Activated T-helper 1 cell treated with anti-CD3 and anti-CD28 coated beads, Interleukin-2, amount 50 U/mL, for 16 hours (primary cell): ENCODE measurements at places on chromosomes 3 and 15.

GRCh38 chr15:95485367-95485766, 845.1 kb upstream of the NR2F2 start:
- DNase-seq, result no peak

DNA sequence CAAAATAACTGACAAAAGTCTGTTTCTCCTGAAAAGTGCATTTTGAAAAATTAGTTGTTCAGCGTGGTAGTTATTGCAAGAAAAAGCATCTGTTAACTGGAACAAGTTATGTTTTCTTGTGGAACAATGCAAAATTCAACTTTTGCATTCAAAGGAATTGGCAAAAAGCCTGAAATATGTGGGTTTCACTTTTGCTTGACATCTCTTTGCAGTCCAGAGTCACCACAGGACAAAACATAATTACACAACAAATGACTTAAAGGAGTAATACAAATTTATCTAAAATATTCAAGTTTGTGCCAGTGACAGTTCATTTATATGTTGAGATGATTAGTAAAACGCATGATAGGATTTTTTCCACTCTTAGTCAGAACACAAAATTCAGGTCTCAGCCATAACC, 96.3 kb upstream of the P2RY1 start:
- no peak for DNase-seq

DNA sequence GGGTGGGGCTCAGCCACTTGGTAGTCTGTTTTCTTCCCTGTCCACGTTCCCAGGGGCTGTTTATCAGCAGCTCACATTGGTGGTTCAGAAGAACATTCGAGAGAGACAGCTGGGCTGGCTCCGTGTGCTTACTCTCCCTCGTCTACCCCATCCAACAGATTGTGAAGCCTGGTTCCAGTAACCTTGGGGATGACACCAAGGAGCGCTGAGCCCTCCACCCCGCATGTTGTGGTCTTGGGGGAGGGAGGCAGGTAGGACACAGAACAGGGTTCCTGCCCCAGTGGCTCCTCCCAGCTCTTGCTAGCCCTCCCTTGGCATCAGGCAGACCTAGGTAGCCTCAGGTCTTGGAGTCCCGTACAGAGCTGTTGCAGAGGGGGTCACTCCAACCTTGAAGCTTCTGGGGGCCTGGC, 33.1 kb downstream of the KLF13 start:
- no peak for DNase-seq

GRCh38 chr3:114566162-114566755, 272.4 kb downstream of the TIGIT start:
- DNase-seq, result no peak

- no peak for DNase-seq
Measured at GRCh38 chr3:140500473-140500872, 177.4 kb upstream of the TRIM42 start.

DNA sequence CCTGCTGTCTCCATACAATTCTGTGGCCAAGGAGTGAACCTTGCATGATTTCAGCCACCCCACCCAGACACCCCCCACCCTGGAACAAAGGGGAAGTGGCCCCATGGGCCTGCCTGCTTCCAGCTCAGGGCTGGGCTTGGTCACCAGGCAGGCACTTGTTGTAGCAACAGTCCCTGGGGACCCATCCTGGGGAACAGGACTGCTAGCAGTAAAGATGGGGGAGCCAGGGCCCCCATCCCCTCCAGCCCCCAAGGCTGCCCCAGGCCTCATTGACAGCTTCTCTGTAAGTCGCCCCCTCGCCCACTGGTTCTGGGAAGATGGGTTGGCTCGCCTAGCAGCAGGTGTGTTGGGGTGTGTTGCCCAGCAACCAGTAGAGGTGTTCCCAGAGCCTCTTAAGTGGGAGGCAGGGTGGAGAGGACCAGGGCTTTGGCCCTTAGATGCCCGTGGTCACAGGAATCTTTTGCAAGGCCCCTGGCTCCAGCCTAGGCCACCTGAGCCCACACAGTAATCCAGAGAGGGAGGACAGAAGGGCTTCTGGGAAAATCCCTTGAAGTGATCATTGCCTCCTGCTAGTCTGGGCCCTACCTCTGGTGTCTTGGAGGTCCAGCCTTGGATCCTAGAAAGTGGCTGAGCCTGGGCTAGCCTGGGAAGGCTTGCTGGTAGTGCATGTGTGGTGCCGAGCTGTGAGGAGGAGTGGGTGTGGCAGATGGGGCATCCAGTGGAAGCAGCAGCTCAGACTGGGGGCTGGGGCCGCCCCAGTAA, 48.9 kb downstream of the CYP11A1 start:
- DNase-seq, result no peak

GRCh38 chr3:192991356-192991755, 73.7 kb upstream of the MB21D2 start:
- DNase-seq, result no peak

DNA sequence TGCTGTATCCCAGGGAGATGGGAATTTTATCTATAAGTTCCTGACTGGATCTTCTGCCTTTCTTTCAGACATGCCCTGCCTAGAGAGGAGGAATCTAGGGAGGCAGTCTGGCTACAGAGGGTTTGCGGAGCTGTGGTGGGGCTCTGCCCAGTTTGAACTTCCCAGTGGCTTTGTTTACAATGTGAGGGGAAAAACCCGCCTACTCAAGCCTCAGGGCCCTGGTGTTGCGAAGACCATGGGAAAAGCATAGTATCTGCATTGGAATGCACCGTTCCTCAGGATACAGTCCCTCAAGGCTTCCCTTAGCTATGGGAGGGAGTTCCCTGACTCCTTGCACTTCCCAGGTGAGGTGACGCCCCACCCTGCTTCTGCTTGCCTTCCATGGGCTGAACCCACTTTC, 168.7 kb downstream of the TMEM108 start:
- no peak for DNase-seq

DNA sequence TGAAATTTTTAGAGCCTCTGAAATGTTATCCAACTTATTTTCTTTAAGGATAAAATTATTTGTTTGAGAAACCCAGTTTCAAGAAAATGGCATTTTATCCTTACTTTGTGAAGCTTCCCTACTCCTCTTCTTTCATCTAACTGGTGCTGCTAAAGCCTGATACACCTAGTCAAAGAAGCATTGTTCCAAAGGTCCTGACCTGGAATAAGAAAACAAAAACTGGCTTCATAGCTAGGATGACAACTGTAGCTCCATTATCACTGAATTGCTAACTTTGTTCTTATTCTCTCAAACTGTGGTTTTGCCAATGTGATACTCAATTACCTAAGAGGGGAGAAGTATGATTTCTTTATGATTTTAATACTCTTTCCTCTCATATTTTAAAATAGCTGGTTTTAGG, 27.6 kb upstream of the ATP2C1 start:
- no peak for DNase-seq

GRCh38 chr3:51739110-51739509, 32.2 kb downstream of the GRM2 start:
- no peak for DNase-seq

GRCh38 chr3:152392272-152392880, 123.6 kb downstream of the MBNL1 start:
- DNase-seq, result no peak

- no peak for DNase-seq
Measured at GRCh38 chr15:27878841-27879240, 220.3 kb downstream of the OCA2 start.

- no peak for DNase-seq
Measured at GRCh38 chr3:14401692-14402303, 608 bp upstream of the SLC6A6 start.

DNA sequence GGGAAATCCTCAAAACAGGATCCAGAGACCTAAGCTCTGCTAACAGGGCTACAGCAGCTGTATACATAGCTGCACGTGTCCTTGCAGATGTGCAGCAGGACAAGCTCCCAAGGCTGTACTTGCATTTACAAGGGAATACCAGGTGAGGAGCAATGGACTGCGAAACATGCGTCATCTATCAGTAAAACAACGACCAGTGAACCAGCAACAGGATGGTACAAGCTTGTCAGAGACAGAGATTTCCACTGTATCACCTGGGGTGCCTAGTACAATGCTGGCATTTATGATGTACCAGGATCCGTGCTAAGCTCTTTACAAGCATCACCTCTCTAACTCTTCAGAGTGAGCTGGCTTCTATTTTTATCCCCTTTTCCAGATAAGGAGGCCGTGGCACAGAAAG, 227.3 kb downstream of the FOXP1 start:
- no peak for DNase-seq

DNA sequence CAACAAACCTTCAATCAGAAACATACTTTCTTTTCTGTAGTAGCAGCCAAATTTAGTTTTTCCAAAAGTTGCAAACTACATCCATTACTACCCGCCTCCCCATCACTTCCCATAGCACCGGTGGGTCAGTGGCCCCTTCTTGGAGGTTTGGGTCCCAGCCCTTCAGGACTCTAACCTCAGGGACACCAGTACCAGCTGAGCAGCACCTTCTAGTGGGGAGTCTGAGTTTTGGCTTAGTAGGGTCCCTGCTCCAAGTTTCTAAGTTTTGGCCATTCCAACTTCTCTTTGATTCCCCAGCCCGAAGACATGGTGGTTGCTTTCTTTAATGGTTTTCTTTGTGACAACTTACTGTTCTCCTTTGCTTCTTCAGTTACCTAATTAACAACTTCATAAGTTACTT, 160.6 kb downstream of the ECT2 start:
- DNase-seq, result no peak

DNA sequence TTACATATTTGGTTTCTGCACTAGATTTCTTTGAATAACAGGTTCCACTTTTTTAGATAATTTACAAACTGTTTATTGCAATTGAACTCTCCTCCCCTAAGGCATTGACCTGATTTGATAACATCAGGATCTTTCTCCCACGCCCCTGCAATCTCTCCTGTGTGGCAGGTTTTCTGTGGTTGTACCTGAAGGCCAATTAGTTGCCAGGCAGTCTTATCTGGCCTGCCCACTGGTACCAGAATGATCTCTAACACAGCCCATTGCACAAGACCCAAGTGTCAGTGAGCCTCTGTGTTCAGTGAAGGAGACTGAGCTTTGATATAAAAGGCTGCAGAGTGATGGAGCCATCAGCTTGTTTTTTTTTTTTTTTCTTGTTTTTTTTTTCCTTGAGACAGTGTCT, 3.3 kb downstream of the ACAD9 start:
- DNase-seq, result no peak

- no peak for DNase-seq
Measured at GRCh38 chr3:197878427-197878826, 71.6 kb upstream of the RPL35A start.

- DNase-seq, result no peak
Measured at GRCh38 chr15:90981681-90982080, 12.7 kb downstream of the PRC1 start.

GRCh38 chr15:60004846-60005351, 788 bp downstream of the FOXB1 start:
- DNase-seq, result no peak

DNA sequence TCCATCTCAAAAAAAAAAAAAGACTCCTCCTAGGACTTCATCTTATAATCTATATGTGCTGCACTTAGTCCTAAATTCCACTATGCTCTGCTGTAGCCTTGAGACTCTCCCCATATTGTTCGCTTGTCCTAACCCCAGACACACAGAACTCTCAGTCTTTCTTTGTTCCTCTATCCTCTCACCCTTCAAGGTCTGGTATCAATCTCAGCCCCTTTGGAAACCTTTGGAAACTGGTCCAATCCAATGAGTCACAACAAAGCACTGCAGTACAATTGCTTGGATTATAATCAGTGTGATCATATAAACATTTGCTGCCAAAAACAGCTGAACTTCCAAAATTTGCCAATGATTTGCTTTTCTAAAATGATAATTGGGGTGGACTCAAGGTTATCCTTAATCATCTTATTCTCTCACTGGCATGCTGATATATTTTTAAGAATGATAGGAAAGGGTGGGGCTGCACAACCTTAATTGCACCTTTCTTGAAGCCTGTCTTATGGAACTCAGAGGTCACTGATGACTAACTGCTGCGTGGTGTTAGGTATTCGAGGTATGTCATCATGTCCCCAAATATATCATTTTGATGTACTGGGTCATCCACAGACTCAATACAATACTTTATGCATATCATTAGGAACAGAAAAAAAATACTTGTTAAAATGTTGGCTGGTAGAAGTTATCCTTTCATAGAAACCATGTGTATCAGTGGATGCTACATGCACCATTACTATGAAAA, 756.7 kb downstream of the NR2F2 start:
- no peak for DNase-seq

GRCh38 chr15:78210349-78210717, 24.0 kb downstream of the ACSBG1 start:
- no peak for DNase-seq

GRCh38 chr15:89766357-89767311, 9.5 kb upstream of the MESP2 start:
- DNase-seq, result no peak

DNA sequence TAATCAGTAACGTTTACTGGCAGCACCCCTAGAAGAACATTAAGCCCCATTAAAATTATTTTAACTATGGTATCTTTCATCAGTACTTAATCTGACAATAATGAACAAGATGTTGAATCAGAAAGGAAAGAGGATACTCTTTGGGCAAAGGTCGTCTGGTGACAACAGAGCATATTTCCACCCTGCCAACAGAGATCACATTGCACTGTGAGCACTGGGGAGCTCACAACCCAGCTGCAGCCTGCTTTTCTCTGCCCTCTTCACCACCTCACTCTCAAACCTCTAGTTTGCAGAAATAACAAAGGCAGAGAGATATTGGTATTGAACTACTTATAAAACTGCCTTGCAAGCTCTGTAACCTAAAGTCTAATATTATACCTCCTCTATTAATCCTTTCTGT, 130.0 kb downstream of the FBN1 start:
- DNase-seq, result no peak

DNA sequence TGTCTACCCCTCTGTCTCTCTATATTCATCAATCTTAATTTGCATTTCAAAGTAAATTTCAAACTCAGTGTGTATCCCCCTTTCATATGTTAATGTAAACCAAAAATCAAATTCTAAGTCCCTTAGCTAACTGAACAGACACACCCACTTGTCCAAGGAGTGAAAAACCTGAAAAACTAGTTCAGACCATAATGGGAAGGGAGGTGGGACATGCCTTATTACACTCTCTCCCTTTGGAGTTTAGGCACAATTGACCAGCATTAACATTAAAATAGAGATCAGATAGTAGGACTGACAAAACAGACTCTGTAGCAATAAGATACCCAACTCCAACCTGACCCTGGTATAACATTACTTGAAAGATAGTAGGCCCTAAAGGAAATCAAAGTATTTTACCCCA, 247.7 kb upstream of the GADL1 start:
- DNase-seq, result no peak

- peak; percentile 22 for DNase-seq
Measured at GRCh38 chr3:13073326-13074005, at the start of gene IQSEC1. Gene IQSEC1 (minus strand): TSS chr3:13073429. CDS start chr3:13073014, 415 bp downstream.

GRCh38 chr15:78004222-78004727, 73.2 kb downstream of the TBC1D2B start:
- DNase-seq, result no peak

GRCh38 chr3:61369678-61370077, 118.4 kb upstream of the FHIT start:
- no peak for DNase-seq

- no peak for DNase-seq
Measured at GRCh38 chr15:101451266-101451799, 38.2 kb downstream of the PCSK6 start.

DNA sequence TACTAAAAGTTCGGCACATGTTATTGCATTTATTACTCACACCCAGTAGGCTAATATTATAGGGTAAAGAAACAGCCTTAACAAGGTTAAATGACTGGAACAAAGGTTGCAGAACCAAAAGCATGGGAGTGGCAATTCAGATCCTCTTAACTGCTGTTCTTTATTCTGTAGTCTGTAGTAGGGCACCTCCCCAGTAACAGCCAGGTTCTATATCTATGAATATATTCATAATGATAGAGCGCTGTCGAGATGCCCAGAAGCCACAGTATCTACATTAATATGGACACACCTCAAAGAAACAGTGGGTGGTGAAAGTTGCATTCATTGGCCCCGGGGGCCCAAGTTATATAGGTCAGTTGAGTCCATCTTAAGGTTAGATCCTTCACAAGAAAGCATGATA, 340.9 kb upstream of the THRB start:
- DNase-seq, result no peak
